ENCODE measurements at places on chromosomes 4 and X. TPM values are rescaled to one million over a fixed set of nuclear protein-coding genes. Genes with fewer than 3 reads are reported as not detected.

PF4V1 gene
- 1.6 TPM for total RNA-seq

EXOSC9 gene
- total RNA-seq: 27.1 TPM

XAGE1A gene
- total RNA-seq: not detected

ARSD gene
- 14.1 TPM for total RNA-seq

HTR2C gene
- not detected for total RNA-seq

Measured in myometrial cell (primary cell).